ENCODE measurements at places on chromosomes 11 and 22.

- DNase-seq, result no peak
Observed at GRCh38 chr11:118287006-118287405, 17.5 kb upstream of the CD3E start.

GRCh38 chr11:83241291-83241946, 44.7 kb downstream of the CCDC90B start:
- DNase-seq, result peak; percentile 23

DNA sequence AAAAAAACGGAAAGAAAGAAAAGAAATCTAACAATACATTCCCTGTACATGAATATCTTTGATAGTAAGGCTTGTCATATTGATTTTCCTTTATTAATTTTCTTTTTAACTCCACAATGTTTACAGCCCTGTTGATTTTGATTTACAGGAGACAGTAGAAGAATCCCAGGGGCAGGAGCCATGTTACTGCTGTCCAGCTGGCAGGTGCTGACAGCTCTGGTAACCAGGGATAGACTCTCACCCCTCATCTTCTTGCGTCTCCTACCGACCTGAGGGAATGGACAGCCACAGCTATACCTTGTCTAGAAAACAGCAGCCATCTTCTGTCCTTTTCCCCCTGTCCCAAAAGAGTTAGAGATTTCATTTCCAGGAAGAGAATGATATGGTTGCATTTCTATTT, 37.4 kb downstream of the PRDM10 start:
- DNase-seq, result no peak

- DNase-seq, result no peak
Observed at GRCh38 chr22:37985751-37986281, 1.5 kb upstream of the SOX10 start.

DNA sequence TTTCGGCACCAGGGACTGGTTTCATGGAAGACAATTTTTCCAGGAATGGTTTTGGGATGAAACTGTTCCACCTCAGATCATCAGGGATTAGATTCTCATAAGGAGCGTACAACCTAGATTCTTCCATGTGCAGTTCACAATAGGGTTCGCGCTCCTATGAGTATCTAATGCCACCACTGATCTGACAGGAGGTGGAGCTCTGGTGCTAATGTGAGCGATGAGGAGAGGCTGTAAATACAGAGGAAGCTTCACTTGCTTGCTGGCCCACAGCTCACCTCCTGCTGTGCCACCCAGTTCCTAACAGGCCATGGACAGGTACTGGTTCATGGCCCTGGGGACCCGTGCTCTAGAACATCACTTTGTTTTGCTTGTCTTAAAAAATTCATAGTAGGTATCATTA, 41.8 kb upstream of the AMPD3 start:
- peak; percentile 70 for DNase-seq

GRCh38 chr22:38782402-38783094, 11.4 kb downstream of the DNAL4 start:
- DNase-seq, result no peak

- DNase-seq, result no peak
Observed at GRCh38 chr22:23073526-23074229, 3.4 kb downstream of the GNAZ start.

DNA sequence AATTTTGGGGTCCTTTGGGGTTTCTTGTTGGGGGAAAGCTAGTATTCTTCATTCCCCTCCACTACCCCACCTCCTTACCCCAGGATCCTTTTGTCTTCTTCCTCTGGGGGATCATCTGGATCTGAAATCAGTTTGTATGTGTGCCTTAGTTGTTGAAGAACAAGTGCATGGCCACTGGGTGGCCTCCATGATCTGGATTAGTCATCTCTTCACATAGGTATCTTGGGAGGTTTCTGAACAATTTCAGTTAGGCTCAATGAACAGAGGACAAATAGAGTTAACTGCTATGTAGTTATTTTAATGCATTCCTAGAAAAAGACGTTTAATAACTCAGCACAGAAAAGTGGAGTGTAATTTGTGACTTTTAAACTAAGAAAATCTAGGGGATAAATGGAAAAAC, 7.1 kb upstream of the VWA5A start:
- no peak for DNase-seq

GRCh38 chr11:19379465-19379864, 138.7 kb upstream of the E2F8 start:
- DNase-seq, result no peak

DNA sequence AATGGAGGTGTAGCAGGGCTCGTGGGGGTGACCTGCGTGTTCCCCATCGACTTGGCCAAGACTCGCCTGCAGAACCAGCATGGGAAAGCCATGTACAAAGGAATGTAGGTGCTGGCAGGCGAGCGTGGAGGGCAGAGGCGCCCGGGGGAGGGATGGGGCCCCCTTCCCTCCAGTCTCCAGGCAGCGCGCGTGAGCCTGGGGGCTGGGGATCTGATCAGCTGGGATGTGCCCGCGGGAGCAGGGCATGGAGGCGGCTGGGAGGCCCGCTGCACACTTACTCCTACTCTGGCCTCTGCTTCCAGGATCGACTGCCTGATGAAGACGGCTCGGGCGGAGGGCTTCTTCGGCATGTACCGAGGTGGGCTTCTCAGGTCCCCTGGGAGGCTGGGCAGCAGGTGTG, 17.8 kb downstream of the SLC25A18 start:
- DNase-seq, result no peak

GRCh38 chr11:9136741-9137140, 45.3 kb upstream of the SCUBE2 start:
- DNase-seq, result no peak

DNA sequence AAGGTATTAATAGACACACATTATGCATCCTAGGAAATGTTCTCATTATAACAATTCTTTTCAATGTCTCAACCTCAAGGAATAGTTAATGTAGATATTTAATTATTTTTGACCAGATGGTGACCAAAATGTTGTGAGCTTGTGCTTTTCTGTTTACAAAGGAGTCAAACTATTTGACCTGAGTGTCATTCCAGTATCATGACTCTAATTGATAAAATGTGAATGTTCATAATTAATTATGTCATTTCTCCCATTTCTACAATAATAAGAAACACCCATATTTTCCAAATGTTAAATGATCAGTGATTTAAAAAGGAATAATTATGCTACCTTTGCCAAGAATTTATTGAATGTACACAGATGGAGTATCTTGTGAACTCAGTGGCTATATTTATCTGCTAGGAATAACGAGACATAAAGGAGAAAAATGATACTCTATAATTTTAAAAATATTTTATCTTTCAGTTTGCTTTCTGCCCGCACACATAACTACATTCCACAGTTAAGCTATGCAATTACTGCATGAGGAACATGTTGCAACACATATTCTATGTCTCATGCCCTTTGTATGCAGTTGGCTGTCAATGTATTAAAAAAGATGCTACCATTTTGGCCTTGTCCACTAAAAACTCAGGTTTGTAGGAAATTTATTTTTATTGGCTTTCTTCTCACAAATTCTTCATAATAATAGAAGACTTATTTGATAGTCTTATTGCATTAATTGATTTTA, 376.7 kb upstream of the CCDC179 start:
- no peak for DNase-seq

GRCh38 chr11:58192229-58192628, 3.4 kb downstream of the OR9Q2 start:
- no peak for DNase-seq

- DNase-seq, result no peak
Observed at GRCh38 chr11:13942971-13943381, 19.5 kb upstream of the SPON1 start.

DNA sequence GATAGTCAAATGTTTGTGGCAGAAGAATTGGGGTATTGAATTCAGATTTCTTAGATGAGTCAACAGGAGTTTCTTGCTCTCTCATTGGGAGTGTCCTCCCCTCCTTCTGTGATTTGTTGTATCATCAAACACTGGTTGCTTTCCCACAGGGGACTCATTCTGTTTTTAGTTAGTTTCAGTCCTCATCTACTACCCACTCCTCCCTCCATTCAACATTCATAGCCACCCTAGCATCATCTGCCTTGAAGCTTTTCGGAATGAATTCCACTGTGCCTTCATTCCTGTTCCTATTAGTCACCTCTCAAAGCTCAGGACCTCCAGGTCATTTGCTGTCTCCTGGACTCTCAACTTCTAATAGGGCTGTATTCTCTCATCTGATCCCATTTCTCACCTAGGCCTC, 31.5 kb upstream of the RAB38 start:
- DNase-seq, result no peak

DNA sequence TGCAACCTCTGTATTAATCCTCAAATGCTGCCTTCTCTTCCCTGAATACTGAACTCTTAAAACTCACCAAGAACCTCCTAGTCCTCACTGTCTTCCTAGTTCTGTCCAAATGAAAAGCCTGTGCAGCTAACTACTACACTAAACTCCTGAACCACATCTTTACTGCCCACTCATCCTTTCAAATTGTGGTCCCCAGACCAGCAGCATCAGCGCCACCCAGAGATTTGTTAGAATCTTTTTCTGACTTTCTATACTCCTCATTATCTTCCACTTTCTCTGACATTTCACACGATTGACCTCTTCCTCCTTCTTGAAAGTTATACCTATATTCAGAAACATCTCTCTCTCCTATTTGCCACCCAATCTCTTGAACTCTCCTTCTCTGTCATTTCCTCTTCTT, 461.3 kb downstream of the DLG2 start:
- DNase-seq, result no peak

DNA sequence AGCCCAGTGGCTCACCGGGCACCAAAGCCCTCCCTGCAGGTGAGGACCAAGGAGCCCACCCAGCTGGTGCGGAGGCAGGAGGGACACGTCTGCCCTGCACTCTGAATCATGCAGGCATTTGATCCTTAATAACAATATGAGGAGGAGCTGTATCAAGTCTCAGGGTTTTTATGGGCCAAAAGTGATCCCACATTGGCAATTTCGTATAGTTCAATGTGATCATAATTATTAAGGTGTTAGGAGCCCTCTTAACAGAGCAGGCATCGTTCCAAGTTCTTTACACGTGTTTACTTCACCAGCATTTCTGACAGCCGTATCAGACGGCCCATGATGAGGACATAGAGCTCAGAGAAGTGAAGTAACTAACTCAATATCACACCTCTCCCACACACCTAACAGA, 91.9 kb upstream of the PRR5 start:
- DNase-seq, result no peak

- DNase-seq, result no peak
Observed at GRCh38 chr11:61621917-61622585, 41.2 kb upstream of the SYT7 start.

GRCh38 chr11:115324581-115325432, 179.4 kb downstream of the CADM1 start:
- peak; percentile 56 for DNase-seq

- no peak for DNase-seq
Observed at GRCh38 chr11:48018528-48019216, 38.3 kb downstream of the PTPRJ start.

GRCh38 chr11:69702239-69702691, 1.6 kb downstream of the FGF19 start:
- DNase-seq, result no peak

GRCh38 chr11:33317662-33318061, 60.5 kb downstream of the HIPK3 start:
- DNase-seq, result no peak

- DNase-seq, result peak; percentile 48
Observed at GRCh38 chr22:45284705-45285262, at the start of gene UPK3A. Gene UPK3A, plus strand, starts transcription at chr22:45284949. Its CDS starts 65 bp downstream, at chr22:45285014.

DNA sequence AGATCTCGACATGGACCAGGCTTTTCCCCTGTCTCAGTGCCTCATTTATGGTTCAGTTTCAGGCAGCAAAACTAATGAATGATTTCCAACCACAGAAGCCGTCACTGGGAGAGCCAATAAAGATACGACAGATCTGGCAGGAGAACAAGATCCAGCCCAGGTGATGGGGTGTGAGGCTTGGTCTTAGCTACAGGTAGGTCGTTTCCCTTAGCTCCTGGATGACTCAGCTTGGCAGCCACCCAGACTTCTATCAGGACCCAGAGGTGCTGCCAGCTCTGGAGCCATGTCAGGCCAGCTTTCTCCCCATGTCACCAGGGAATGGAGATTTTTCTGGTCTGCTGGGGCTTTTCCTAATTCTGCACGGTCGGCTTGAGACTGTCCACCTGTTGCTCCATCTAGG, 36.3 kb upstream of the APOBEC3A start:
- DNase-seq, result no peak

GRCh38 chr11:120928627-120929026, 95.3 kb upstream of the TBCEL start:
- no peak for DNase-seq

DNA sequence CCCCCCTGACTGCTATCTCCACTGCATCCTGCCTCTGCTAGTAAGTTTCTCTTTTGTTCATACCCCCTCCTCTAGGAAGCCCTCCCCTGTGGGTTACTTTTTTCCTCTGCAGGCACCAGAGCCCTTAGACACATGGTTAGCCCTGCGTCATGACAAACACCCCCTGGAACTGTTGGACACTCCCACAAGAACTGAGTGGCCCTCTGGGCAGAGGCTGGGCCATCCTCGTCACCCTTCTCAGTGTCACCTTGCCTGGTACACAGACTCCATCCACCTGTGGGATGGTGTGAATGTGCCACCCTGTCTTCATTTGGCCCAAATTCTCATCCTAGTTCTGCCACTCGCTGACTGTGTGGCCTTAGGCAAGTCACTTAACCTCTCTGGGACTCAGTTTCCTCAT, 4.1 kb upstream of the RAB3IL1 start:
- DNase-seq, result no peak

GRCh38 chr11:121886005-121886734, 229.8 kb downstream of the BLID start:
- DNase-seq, result no peak

DNA sequence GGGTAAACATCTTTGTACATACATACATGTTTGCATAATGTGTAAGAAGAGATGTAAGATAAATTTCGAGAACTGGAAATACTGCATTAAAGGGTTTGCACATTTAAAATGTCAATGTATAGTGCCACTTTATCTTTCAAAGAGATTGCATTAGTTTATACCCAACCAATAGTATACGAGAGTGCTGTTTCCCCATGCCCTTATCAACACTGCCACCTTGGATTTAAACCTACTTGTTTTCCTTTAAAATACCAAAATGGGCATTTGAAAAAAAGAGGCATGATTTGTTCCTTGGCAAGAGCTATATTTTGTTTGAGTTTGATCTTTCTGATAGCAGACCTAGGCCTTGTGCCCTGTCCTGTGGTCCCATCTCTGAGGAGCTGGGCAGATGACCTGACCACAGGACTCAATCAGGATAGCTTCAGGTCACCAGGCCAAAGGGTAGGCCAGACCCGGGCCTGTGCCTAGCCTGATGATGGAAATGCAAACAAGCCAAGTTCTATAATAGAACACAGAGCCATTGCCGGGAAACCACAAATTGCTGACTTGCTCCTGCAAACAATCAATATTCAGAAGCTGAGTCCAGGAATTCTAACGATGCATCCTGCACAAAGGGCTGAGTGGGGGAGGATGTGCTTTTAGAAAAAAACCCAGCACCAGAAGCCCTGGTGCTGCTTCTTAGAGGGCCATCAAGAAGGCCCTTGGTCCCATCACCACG, 16.9 kb upstream of the ALG8 start:
- no peak for DNase-seq

DNA sequence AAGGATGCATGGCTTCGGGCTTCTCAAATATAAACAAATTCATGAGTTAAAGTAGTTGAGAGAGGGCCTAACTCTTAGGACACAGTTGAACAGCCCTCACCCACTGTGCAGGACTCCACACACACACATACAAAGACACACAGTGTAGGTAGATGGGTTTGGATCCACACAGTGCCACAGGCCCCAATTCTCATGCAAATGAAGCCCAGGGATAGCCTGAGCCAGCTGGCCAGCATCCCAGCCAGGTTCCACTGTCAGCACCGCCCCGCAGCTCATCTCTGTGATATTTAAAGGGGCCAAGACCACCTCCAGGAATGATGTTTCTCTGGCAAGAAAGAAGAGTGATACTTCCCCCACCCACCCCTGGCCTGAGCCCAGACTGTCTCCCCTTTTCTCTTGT, 11.7 kb downstream of the SLC35C1 start:
- no peak for DNase-seq

Measured in CD4-positive, alpha-beta T cell treated with Interleukin-2 at 100 ng/mL for 4 hours (primary cell).